Activated T-helper 2 cell treated with anti-CD3 and anti-CD28 coated beads, Interferon-gamma antibody, Interleukin-2, Interleukin-4, amounts not matched to agents 10 μg/mL and 5 μg/mL and 100 μg/mL, durations not matched to agents 14 hours and 24 hours and 36 hours (primary cell): ENCODE measurements at places on chromosomes 16 and 17.

GRCh38 chr16:2855536-2855935 lies 2.4 kb downstream of the PRSS22 start:
- H3K36me3 ChIP-seq = peaks cover 4% of the 10 kb centered on the region
- no peak overlapping the region for H3K27ac ChIP-seq
- H3K4me1 ChIP-seq = peaks cover 2% of the 10 kb centered on the region
- no peak overlapping the region for H3K4me3 ChIP-seq

DNA sequence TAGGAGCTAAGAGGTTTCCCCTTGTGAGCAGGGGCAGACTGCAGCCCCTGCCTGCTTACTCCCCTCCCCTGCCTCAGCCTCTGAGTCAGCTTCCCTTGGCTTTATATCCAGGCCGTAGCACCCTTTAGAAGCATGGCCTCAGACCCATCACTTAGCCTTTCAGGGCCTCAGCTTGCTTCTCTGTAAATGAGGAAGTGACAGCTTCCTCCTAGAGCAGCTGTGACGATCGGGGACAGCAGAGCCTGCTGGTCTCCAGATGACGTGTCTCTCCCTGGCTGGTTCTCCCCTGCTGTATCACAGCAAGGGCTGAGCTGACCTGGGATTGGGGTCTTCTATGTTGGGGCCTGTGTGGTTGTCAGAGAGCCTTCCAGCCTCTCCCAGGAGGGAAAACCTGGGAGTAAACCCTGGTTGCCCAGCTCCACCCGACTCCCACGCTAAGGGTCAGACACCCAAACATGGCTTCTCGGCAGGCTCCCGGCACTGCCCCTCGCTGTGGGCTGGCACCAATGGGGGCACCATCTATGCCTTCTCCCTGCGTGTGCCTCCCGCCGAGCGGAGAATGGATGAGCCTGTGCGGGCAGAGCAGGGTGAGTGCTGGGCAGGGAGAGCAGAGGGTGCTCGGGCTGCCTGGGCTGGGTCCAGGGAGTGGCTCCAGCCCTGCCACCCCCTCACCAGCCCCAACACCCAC lies 16.3 kb upstream of the MYO15B start:
- no peak overlapping the region for H3K4me3 ChIP-seq
- H3K4me1 ChIP-seq = peaks cover 3% of the 10 kb centered on the region
- H3K36me3 ChIP-seq = no peaks in the 10 kb centered on the region
- DNase-seq = peak; percentile 42

DNA sequence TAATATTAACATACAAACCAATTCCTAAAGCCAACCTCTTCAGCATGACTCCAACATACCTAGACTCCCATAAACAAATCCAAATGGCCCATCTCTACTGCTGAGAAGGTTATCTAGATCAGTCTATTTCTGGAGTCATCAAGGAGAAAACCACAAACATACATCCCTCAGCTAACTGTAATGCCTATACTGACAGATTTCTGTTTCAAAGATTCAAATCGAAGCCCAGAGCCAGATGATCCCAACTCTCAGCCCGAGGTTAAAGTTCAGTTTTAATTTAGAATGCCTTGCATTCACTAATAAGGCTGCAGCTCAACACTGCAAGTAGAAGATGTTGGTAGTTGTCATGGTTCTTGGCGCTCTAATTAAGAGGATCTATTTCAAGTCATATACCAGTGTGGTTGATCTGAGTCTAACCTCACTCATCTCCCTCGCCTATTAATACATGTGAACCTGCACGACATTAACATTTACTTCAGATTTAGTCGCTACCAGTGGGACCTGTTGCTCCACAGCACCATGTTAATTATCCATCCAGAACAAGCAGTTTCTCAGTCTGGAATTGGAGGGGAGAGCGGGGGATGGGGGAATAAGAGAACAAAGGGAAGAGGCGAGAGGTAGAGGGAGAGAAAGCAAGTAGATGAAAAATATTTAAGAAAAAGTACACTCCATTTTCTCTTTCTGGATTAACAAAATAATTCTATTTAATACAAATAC lies 15.4 kb downstream of the PHF12 start:
- no peak overlapping the region for H3K4me3 ChIP-seq
- H3K4me1 ChIP-seq = peaks cover 43% of the 10 kb centered on the region
- H3K27ac ChIP-seq = peak overlapping the region; percentile 70
- H3K36me3 ChIP-seq = peaks cover 63% of the 10 kb centered on the region
- no peaks in the 10 kb centered on the region for H3K27me3 ChIP-seq

DNA sequence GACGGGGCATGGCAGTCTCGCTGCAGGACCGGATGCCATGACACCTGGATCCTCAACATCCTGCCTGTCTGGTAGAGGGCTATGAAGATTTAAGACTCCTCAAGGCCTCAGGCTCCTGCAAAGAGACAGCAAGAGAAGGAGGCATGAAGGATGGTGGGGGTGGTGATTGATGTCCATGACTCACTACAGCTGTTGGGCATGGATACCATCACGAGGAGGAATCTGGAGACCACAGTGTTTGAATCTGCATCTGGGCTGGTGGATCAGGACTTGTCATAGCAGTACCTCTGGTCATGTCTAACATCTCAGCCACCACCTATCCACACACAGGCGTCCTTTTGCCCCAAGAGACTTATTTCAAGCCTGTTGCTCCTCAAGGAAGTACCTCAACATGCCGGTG lies 50.2 kb upstream of the WSCD1 start:
- no peak overlapping the region for H3K4me3 ChIP-seq
- DNase-seq = no peak
- peak overlapping the region; percentile 35 for H3K27ac ChIP-seq
- H3K4me1 ChIP-seq = peaks cover 5% of the 10 kb centered on the region

DNA sequence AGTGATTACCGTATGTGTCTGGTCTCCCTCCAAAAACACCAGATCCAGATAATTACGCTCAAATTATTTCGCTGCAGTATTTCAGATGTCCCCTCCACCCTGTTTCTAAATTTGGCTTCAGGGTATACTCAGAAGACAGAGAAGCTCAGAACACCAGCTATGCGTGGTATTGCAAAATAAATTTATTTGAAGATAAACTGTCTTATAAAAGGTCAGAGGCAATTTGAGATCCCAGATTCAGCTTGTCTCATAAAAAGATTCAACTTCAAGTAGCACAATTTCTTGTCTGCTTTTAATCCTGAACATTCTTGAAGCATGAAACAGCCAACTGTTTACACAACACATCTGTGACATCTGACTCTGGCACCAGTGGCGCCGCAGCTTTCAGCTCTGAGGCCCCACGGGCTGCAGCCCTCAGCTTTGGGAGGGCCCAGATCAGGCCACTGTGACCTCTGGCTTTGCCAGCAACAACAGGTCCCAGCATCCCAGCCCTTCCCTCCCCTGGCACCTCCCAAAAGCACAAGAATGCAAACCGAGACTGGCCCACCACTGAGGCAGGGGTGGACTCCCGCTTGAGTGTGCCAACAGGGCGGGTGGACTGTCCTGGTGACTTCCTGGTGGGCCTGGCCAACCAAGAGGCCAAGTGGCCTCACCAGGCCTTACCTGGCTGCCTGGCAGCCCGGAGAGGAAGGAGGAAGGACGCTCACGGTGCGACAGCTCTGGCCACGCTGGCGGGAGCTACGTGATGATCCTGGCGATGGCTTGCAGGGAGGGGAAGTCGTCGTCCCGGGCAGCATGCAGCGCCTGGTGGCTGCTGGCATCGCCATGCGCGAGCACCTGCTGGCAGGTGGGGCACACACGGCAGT lies 8.0 kb downstream of the SYNGR3 start:
- DNase-seq = no peak
- H3K4me1 ChIP-seq = peaks cover 3% of the 10 kb centered on the region
- H3K27me3 ChIP-seq = no peaks in the 10 kb centered on the region

DNA sequence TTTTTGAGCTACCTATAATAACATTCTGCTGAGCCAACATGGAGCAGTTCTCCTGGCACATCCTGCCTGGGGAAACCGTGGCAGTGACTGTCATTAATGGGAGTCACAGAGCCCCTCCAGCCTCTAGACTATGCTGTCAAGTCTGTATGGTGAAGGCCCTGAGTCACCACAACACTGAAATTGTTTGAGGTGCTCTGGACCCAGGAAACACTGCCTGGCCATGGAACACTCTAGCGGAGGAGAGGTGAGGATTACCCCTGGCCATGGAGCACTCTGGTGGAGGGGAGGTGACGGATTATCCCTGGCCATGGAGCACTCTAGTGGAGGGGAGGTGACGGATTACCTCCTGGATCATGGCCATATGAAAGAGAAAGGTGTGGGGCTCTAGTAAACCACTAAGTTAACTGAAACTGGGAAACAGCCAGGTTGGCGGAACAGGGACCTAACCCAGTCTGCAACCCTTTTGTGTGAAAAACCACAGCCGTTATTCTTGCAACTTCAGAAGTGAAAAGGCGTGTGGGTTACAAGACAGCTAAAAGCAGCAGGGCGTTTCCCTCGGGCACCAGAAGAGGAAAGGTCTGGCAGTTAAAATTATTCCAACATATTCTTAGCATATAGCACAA lies 156.7 kb downstream of the KCNJ12 start:
- H3K4me1 ChIP-seq = peaks cover 18% of the 10 kb centered on the region
- peaks cover 47% of the 10 kb centered on the region for H3K36me3 ChIP-seq
- no peak for DNase-seq

GRCh38 chr17:65345261-65346005 lies 208.3 kb downstream of the RGS9 start:
- H3K4me1 ChIP-seq = peaks cover 3% of the 10 kb centered on the region
- H3K27ac ChIP-seq = no peak overlapping the region
- no peaks in the 10 kb centered on the region for H3K36me3 ChIP-seq
- no peak for DNase-seq

DNA sequence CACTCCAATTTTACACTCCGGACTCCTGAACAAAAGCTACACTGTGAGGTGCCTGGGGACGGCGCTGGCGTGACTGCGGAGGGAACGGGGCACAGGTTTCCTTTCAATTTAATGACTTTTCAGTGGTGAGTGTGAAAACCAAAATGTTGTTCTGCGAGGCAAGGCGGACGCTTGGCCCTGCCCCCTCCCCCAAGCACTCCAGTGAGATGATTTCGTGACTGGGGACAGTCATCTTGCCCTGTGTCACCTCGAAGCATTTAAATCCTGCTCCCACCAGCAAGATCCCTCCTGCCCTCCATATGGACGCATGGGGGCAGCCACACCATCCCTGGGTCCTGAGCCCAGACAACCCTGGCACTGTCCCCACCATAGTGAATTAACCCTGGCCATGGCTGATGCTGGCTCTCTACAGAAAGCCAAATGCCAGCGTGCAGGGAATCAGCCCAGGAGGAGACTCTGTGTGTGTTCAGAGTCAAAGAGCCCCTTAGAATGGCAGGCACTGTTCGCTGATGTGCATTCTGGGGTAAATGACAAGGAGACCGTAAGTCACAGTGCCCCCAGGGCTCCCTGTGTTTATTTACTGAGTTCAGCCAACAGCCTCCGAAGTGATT lies 41.0 kb downstream of the C16orf95 start:
- no peaks in the 10 kb centered on the region for H3K27me3 ChIP-seq
- H3K4me1 ChIP-seq = peaks cover 15% of the 10 kb centered on the region
- no peak for DNase-seq
- no peaks in the 10 kb centered on the region for H3K36me3 ChIP-seq

- H3K4me1 ChIP-seq = no peaks in the 10 kb centered on the region
- no peaks in the 10 kb centered on the region for H3K27me3 ChIP-seq
- no peak overlapping the region for H3K27ac ChIP-seq
- no peak for DNase-seq
- H3K4me3 ChIP-seq = no peak overlapping the region
Measured at GRCh38 chr17:61323909-61324868, 75.5 kb upstream of the TBX2 start.

DNA sequence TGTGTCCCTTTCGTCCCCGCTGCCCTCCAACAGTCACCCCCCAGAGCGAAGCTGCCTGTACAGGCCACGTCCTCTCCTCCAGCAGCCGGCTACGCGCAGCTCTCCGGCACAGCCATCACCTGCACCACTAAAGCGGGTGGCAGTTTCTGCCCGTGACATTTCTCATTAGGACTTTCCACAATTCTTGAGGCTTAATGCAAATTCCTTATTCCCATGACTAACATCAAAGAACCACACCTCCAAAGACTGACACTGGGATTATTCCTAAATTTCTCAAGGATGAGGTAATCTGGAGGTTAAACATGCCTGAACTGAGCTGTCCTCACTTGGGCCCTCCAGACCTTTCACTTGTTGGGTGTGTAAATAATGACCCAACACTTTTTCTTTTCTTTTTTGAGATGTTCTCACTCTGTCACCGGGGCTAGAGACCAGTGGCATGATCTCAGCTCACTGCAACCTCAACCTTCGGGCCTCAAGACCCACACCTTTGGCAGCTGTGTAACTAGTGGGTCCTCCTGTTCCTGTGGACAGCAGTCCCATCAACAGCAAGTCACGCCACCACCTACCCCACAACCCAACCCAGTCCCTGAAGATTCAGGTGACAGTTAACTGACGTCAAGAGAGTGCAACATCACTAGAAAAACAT lies 11.7 kb downstream of the ANKRD11 start:
- H3K4me3 ChIP-seq = no peak overlapping the region
- DNase-seq = no peak
- peak overlapping the region; percentile 22 for H3K27ac ChIP-seq
- peaks cover 75% of the 10 kb centered on the region for H3K4me1 ChIP-seq
- H3K36me3 ChIP-seq = peaks cover 36% of the 10 kb centered on the region

DNA sequence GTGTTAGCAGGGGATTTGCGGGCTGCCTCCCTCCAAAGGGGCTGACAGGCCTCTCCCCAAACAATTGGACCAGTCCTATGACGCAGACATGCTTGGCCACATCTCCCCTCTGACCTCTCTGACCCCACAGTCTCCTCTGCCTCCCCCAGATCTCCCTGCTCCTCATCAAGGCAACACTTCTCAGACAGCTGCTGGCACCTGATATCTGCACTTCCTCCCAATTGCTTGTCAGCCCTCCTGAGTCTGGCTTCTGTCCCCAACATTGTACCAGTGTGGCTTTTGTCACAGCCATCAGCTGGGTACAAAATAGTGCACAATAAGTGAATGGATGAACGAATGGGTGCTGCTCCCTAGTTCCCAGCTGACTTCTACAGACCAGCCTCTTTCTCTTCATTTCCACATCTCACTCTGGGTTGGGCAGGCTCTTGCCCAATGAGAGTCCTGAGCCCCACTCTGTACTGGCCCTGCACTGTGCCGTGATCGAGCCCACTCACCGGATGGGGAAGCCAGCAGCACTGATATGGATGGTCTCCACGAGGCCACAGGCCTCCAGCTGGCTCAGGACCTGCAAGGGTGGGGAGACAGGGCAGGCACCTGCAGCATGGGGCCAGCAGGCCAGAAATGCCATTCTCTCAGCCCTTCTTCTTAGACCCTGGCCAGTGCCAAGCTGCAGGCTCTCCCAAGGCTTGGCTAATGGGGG lies 17.1 kb downstream of the ZNHIT3 start:
- peaks cover 62% of the 10 kb centered on the region for H3K36me3 ChIP-seq
- no peaks in the 10 kb centered on the region for H3K4me1 ChIP-seq
- H3K27ac ChIP-seq = no peak overlapping the region
- H3K27me3 ChIP-seq = no peaks in the 10 kb centered on the region
